A549 treated with Mapracorat at 1 μM for 4 hours (cell line): ENCODE measurements at places on chromosomes 1 and 21. TPM values are rescaled to one million over a fixed set of nuclear protein-coding genes. Genes with fewer than 3 reads are reported as not detected.

Gene SEC16B
- 0.65 to 1.3 TPM (median 1.2 TPM) in 5 replicates for total RNA-seq

Gene DPH5
- 27.4 to 33.2 TPM (median 28.9 TPM) in 5 replicates for total RNA-seq

Gene OR2M3
- not detected in 5 replicates for total RNA-seq

Gene KCNT2
- 0.03 to 0.05 TPM (median 0.04 TPM) in 3 of 5 replicates, not detected in the others for total RNA-seq

Gene IL12RB2
- 0.05 to 0.18 TPM (median 0.10 TPM) in 5 replicates for total RNA-seq

Gene LEMD1
- not detected in 5 replicates for total RNA-seq

Gene C1QA
- not detected in 5 replicates for total RNA-seq

Gene LIN28A
- total RNA-seq: not detected in 5 replicates

Gene ALG14
- 3.5 to 8.0 TPM (median 6.1 TPM) in 5 replicates for total RNA-seq

Gene PCP4L1
- total RNA-seq: not detected in 5 replicates

Gene GLUL
- 19.7 to 27.3 TPM (median 21.3 TPM) in 5 replicates for total RNA-seq

Gene FCRL6
- not detected in 5 replicates for total RNA-seq

Gene CDK18
- total RNA-seq: 0.66 to 2.3 TPM (median 1.2 TPM) in 5 replicates

Gene XCL2
- total RNA-seq: not detected in 5 replicates

Gene MINDY1
- total RNA-seq: 2.1 to 3.7 TPM (median 2.8 TPM) in 5 replicates

Gene TMEM50B
- total RNA-seq: 9.6 to 11.1 TPM (median 9.7 TPM) in 5 replicates

Gene MRPL37
- total RNA-seq: 84.1 to 97.0 TPM (median 96.1 TPM) in 5 replicates

Gene ACTN2
- total RNA-seq: 0.14 TPM in 1 of 5 replicates, not detected in the others

Gene HSD3B2
- total RNA-seq: not detected in 5 replicates

Gene LEPR
- 1.8 to 3.0 TPM (median 2.4 TPM) in 5 replicates for total RNA-seq

Gene L1TD1
- not detected in 5 replicates for total RNA-seq

Gene SPRR5
- total RNA-seq: not detected in 5 replicates

Gene ACTA1
- 0.12 TPM in 2 of 5 replicates, not detected in the others for total RNA-seq

Gene NR1I3
- total RNA-seq: not detected in 5 replicates

Gene FGGY
- 1.4 to 2.6 TPM (median 2.0 TPM) in 5 replicates for total RNA-seq
